ENCODE measurements at places on chromosomes 7 and 10.

- no peak for DNase-seq
Observed at GRCh38 chr10:110304394-110304779, 333 bp downstream of the SMNDC1 start.

- DNase-seq = no peak
Observed at GRCh38 chr7:141221007-141221612, 147.2 kb downstream of the TMEM178B start.

DNA sequence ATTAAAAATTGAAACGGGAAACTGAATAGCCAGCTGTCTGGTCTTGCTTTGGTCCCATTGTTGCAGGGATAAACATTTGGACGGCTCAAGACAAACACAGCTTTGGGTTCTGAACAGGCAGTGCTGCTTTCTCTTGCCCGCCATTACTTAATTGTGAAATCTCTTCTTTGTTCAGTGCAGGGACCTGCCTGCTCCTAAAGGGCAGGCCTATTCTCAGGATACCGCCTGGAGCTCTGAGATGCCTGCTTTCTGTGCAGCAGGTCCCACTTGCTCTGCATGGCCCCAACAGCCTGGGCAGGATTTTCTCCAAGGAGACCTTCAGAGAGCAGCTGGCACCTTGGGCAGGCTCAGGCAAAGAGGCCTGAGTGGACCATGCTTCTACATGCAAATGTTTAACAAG lies 237.6 kb downstream of the KCNMA1 start:
- no peak for DNase-seq

DNA sequence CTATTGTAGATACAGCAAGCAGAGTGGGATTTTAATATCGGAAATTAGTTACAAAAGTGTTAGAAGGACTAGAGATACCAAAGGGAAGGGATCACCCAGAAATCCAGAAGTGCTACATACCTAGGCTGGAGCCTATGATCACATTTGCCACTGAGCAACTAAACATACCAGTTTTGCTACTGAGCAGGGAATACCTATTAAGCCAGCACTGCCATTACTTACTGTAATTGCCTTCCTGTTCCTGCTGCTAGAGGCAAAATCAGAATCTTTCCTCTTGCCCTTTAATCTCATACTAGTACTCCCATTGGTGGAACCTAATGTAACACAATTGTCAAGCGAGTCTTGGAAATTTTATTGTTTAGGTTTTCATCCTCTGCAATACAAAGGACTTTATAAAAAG lies 121.7 kb downstream of the ATRNL1 start:
- DNase-seq = no peak

DNA sequence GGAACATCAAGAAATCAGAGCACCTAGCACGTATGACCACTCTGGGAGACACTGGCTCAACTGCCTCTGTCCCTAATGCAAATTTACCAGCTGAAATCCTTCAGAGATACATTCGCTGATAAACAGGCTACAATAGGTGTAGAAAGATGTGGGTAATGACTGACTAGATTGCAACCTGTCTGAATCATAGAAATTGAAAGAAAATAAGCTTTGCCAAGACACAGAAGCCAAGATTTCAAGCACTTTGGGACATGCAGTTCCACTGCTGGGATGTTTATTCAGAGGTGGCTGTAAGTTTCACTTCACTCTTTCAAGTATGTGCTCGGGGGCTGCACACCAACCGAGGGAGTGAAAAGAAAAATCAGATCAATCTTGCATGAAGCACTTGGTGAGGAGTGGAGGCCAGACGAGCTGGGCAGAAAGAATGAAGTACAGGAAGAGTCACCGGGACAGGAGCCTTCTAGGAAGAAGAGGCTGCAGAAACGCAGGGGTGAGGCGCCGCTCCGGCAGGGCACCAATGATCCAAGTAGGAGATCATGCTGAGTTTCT lies 276.7 kb downstream of the PARD3 start:
- DNase-seq = no peak

DNA sequence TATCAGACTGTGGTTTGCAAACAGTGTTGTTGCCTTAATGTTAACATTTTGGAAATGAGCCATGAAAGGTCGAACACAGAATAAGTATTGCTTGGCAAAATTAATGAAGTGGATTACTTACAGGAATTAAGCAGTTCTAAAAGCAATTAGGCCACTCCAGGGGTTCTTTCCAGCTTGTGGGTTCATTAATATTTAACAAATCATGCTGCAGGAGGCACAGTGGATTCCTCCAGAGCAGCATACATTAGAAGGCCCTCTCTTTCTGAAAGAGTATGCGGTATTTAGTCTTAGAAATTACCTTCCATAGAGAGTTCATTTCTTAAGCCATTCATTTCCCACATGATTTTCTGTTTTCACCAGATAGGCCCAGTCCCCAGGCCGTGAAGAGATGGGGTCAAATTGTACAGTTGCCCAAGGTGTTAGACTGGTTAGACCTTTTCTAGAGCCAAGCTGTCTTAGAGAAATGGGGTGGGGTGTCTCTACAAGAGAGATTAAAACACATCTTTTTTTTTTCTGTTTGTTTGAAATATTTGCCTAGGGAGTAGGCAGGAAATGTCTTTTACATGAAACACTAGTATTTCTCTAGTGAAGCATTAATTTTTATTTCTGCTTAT lies 40.0 kb upstream of the AGR3 start:
- DNase-seq = no peak

DNA sequence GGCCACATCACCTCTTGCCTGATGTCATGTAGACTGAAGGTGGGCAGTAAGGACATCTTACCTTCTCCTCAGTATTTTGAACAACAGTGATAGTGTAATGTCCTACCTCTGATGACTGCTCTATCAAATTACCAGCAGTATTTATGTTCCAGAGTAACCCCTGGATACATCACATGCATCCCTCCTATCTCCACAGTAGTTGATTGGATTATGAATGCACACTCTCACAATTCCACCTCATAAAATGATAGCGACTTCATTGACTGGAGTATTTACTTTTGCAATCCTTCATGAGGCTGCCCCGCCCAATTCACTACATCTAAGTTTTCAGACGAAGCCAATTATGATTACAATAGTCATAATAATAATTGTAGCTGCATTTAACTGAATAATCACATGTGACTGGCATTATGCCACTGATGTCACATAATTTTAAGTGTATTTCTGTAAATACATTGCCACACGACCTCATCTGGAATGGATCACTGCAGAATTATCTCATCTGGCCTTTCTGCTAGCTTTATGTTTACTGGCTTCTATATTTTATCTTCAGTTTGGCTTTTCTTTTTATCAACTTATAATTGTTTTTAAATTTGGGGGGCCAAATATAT lies 268.9 kb downstream of the SLC25A13 start:
- no peak for DNase-seq

GRCh38 chr7:1227814-1228544 lies 4.7 kb upstream of the UNCX start:
- no peak for DNase-seq

- no peak for DNase-seq
Observed at GRCh38 chr7:1586827-1587705, 17.2 kb upstream of the PSMG3 start.

GRCh38 chr7:142873281-142873784 lies 12.2 kb downstream of the TRPV6 start:
- DNase-seq = peak; percentile 32

DNA sequence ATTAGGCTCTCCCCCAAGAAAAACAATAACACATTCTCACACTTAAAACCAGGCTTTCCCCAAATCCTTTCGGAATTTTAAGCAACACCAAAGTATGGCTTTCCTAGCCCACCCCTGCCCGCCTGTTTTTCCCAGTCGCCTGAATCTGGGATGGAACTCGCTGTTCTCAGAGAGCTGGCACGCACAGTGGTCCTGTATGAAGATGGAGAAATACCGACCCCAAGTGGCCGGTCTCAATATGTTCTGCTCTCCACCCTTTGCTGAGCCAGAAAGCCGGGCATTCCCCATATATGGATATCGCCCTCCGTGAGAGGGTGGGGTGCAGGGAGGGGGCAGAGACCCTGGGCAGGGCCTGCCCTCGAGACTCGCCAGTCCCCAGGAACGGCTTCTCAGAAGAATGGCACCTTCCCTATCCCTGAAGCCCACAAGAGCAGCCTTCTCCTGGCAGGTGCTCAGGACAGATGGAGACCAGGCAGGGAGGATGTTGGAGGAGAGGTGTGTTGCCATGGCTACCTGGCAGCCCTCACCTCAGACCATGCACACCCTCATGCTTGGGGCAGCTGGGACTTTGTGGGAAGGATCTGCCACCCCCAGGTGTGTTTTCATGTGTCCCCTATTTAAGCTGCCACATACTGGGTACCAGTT lies 3.4 kb downstream of the TACR2 start:
- DNase-seq = no peak

GRCh38 chr7:82291931-82292330 lies 151.6 kb downstream of the CACNA2D1 start:
- no peak for DNase-seq

DNA sequence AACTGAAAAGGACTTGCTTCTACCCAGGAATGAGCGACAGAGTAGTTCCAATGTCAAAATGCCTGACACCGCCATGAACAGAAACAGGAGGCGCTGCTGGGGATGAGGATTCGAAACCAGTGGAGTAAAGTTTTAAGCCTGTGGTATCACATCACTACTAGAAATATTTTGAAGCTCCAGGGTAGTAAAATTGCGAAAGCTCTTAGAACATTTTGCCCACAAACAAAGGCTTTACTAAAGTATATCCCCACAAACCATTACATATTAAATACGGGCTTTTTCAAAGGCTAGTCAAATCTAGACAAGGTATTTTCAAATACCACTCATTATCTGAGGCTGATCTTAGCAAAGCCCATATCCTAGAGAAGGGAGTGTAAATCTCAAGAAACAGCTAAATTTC lies 2.4 kb downstream of the PRDX3 start:
- DNase-seq = no peak

DNA sequence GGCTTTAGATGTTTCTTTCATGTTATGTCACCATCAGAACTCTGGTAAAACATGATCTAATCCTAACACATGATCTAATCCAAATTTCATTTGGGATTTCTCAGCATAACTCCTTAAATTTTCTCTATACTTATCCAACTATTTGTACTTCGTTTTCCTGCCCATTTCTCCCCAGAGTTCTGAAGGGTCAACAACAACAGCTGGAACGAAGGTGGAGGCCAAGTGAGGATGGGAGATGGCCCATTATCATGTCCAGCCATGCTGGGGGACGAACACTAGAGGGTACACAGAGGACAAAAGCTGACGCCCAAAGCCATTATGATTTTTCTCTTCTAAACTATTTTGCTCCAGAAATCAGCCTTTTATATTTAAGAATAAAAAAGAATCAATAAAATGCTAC lies 185.4 kb downstream of the DOCK4 start:
- DNase-seq = no peak

- no peak for DNase-seq
Observed at GRCh38 chr7:155259866-155260497, 37.7 kb upstream of the INSIG1 start.

DNA sequence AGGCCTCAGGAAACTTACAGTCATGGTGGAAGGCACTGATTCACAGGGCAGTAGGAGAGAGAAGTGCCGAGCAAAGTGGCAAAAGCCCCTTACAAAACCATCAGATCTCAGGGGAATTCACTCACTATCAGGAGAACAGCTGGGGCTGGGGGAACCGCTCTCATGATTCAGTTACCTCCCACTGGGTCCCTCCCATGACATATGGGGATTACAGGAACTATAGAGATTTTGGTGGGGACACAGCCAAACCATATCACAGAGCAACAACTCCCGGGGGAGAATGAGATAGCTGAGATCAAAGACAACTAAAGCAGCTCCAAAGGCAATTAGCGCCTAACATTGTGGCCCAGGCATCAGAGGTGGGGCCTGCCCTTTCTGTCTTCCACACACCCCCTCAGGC lies 85.4 kb upstream of the VOPP1 start:
- DNase-seq = no peak

GRCh38 chr10:132849546-132850031 lies 63.6 kb upstream of the NKX6-2 start:
- DNase-seq = no peak

GRCh38 chr7:156105337-156106106 lies 293.3 kb upstream of the SHH start:
- DNase-seq = no peak

GRCh38 chr10:5447611-5448071 lies 35.3 kb downstream of the NET1 start:
- no peak for DNase-seq

GRCh38 chr7:156659961-156660360 lies 19.4 kb downstream of the RNF32 start:
- no peak for DNase-seq

- DNase-seq = no peak
Observed at GRCh38 chr10:52853704-52854103, 81.1 kb upstream of the MBL2 start.

DNA sequence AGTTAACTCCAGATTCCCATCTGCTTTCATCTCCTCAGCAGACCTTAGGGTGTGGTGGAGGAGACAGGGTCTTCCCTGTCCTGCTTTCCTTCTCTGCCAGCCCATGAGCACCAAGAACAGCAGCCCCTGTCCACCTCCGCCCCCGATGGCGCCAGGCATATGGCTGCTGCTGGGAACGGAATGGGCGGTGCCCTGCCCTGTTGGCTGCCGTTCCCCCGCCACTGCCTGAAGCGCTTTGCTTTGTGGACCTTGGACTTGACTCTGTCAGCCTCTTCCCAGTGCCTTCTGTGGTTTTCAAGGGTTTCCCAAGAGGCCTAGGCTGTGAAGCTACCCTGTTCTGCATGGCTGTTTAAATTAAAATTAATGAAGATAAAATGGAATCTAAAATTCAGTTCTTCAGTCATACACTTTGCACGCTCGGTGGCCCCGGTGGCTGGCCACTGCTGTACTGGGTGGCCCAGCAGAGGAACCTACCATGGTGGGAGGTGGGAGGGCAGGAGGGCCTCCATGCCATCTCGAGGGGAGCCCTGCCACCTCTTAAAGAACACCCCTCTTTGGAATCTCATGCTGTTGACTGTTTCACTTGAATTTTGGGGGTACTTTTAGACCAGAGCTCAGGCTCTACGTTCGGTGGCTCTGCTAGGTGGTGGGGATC lies 78.7 kb downstream of the NKX6-2 start:
- DNase-seq = no peak

DNA sequence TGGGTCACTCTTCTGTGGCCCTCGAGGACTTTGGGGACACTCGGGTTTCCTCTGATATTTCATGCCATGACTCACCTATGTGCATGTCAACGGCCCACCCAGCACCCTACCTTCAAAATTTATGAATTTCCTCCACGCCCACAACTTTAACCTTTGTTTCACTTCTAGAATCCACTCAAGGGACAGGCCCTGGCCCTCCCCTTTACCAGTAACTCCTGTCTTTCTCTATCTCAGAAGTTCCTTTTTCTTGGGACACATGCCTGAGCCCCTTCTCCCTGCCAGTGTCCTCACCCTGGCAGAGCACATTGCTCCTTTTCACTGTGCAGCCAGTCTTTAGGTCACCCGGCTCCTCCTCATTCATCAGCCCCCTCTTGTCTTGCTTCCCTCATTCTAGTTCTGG lies 282.5 kb upstream of the KLF6 start:
- DNase-seq = no peak

- DNase-seq = no peak
Observed at GRCh38 chr7:73434701-73435069, 1.1 kb downstream of the FZD9 start.

- no peak for DNase-seq
Observed at GRCh38 chr7:5394264-5395105, 29.1 kb downstream of the TNRC18 start.

- DNase-seq = no peak
Observed at GRCh38 chr10:35336921-35337823, 863 bp downstream of the CCNY start.

GRCh38 chr10:69957886-69958555 lies 94.6 kb upstream of the MACROH2A2 start:
- no peak for DNase-seq

All from stimulated activated CD4-positive, alpha-beta T cell treated with anti-CD3 and anti-CD28 coated beads, TNF-alpha, amount 100 ng/mL, for 48 hours (primary cell).